Endothelial cell (in vitro differentiated cells): ENCODE measurements at places on chromosomes 12 and 14. TPM values are rescaled to one million over a fixed set of nuclear protein-coding genes. Genes with fewer than 3 reads are reported as not detected.
A peak's percentile ranks its signal among the peaks of the same experiment; 100 is the strongest.

DNA sequence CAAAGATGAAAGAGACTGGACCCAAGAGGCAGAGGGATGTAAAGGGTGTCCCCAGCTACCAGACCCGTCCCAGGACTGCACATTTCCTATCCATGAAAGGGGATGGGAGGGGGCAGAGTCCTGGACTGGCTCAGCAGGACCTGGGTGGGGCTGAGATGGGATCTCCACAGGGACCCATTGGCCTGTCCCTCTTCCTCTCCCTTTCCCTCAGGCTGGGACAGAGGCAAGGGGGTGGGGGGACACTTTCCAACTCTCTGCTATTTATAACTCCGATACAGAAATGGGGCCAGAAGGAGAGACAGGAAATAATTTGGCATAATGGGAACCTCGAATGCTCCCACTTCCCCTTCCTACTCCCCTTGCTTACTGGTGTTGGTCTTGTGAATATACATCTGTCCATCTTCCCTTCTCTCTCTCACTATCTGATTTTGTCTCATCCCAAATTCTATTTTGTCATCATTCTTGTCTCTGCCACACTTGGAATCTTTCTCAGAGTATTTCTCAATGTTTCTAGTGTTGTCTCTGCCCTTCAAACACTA, 1.1 kb upstream of the ITGA7 start:
- no peak for DNase-seq

The TMTC1 gene
- 0.95 TPM for total RNA-seq

- DNase-seq: peak; percentile 44
These were observed 815 bp downstream of the NID2 start for GRCh38 chr14:52067873-52068614.

DNA sequence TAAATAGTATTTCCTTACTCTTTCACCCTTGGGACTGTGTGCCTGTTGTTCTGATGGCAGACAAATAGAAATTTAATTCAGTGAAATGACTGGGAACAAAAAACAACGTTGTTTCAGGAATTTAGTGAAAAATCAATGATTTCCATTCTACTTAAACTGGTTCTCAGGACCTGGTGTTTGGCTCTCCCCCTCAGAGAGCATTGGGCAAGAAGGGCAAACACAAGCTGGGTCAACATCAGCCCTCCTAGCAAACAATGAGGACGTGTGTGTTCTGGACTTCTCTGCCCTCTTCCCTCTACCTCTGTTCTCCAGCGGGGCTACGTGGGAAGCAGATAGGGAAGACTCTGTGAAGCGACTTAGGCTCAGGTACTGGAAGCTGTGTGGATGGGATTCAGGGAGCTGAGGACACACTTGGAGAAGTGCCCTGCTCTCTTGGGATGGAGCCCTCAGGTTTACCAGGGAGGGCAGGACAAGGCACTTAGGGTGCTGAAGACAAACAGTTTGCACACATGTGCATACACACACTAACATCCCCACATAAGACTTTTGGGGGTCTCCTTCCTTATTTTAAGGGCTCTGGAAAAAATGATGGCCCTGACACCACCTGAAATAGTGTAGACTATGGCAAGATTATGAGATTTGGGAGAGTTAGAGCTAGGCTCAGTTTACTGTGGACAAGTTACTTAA, 7.6 kb upstream of the SERPINA1 start:
- no peak for DNase-seq

- no peak for DNase-seq
These were observed 34.0 kb downstream of the CIT start for GRCh38 chr12:119843100-119843499.

GRCh38 chr12:16154990-16155389, 122.5 kb downstream of the SLC15A5 start:
- DNase-seq: no peak

The TAS2R31 gene
- total RNA-seq: 3.1 TPM

- no peak for DNase-seq
These were observed 7.6 kb upstream of the FKBP11 start for GRCh38 chr12:48932878-48933277.
